ENCODE measurements at places on chromosomes 4 and X.

- no peak for DNase-seq
These were observed 376.4 kb upstream of the GNPDA2 start for GRCh38 chr4:45102716-45103115.

DNA sequence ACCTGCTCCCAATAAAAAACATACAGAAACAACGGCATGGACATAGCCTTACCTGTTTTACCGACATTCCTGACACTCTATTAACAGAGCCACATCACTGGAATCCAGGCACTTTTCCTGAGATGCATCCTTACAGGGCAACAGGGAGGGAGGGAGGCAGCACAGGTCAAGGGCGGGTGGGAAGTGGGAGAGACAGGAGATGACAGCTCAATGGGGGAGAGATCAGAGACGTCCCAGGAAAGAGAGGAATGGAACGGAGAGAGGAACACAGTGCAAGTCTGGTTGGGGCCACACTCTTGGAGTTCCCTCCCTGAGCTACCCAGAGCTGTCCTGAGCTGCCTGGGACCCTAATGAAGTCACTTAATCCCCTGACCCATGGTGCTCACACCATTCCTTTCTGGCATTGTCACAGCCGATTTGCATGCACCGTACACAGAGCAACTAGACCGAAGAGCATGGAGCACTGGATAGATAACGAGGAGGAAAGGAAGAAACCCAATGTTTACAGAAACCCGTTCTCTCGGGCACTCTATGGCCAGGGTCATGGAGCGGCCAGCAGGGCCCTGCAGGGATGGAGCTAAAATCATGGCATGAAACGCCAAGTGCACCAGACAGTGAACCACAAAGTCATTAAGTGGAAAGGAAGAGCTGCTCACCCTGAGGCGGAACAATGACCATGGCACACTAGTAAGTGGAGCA is 93.1 kb downstream of the NSUN7 start:
- DNase-seq: no peak

DNA sequence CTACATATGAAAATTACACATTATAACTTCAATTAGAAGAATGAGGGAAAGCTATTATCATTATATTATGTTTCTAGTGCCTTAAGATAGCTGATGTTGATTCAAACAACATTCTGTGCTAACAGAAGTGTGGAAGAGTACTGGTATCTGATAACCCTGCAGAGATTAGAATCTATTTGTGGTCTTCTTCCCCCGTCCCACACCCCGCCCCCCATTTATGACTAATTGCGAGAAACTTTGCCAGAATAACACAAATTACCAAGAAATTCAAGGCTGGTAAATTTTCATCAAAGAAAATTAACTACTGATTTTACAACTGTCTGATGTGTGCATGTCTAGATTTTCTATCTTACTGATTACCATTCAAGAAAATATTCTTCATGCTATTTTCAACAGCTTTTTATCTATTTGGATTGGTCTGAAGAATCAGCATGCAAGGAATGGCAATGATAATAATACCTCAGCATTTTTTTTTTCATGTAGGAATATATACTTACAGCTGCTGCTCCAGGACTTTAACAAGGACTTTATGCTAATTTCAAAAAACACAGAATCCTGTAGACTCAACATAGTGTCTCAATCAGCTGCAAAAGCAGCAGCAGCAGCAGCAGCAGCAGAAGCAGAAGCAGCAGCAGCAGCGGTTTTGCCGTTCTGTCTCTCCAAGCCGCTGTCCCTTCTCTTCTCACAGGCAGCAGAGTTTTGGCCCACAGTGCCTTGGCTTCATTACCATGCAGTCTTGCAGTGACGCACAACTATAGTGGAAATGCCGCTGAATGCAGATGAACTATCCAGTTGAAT is 126.7 kb downstream of the FRYL start:
- peak; percentile 21 for DNase-seq

DNA sequence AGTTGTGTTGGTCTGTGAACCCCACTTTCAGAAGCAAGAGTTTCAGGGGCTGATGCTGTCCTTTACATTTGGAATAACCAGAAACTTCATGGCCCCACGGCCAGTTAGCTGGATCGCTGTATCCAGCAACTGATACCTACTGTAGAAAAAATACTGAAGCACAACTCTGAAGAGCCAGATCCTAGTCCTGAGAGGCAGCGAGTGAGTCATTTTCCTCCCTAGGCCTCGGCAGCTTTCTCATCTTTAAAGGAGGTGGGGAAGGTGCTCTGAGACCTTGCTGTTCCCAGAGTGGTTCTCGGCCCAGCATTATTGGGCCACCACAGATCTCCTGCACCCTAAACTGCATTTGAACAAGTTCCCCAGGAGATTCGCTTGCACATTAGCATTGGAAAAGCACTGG is 63.2 kb downstream of the NHS start:
- no peak for DNase-seq

DNA sequence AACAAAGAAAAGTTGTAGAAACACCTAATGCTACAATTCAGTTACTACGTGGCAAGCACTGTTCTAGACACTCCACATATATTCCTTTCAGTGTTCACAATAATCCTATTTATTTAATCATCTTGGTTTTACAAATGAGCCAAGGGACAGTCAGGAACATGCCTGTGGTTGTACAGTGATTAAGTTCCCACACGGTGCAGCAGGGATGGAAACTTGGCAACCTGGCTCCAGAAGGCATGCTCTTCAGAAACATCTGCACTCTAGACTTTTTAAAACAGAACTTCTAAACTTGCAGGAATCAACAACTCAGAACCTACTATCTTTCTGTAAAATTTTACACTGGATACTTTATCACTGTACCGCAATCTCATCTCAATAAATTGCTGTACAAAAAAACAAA is 32.1 kb downstream of the TAPT1 start:
- DNase-seq: no peak

DNA sequence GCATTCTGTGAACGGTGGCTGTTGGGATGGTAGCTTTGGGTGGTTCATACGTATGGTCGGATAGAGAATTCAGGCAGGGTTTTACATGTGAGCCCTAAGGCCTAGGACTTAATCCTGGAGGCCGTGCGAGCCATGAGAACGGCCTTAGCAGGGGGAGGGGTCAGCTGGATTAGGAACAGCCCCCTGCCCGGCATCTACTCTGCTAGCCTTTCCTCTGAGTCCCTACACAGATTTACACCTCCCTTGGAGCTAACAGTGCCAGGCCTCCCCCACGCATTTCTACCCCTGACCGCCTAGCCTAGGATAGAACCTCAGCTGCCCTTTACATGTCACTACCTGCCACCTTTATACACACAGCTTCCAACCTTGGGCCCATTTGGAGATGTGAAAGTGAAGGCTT is 7.1 kb downstream of the PRAF2 start:
- no peak for DNase-seq

- DNase-seq: peak; percentile 22
These were observed 28.5 kb upstream of the FGF5 start for GRCh38 chr4:80237992-80238391.

DNA sequence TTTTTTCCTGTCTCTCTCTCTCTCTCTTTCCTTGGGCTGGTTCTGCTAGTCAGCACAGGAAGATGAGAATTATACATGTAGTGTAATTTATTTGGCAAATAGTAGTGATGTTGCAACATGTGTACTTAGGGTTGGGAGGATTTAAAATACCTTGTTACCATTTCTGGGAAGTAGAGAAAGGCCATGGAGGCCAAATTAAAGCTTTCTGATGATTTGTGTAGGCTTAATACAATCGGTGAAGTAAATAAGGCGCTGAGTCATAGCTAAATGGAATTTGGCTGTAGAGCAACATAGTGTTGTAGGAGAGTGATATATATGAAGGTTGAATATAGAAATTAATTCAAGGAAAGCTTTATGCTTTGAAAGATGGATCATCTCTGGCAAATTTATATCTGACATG is 295.3 kb downstream of the GRID2 start:
- DNase-seq: no peak

- DNase-seq: peak; percentile 29
These were observed 844.2 kb downstream of the RAPGEF2 start for GRCh38 chr4:159946983-159947615.

- peak; percentile 23 for DNase-seq
These were observed 132.6 kb downstream of the FHIP1A start for GRCh38 chr4:151541389-151542071.
